ENCODE measurements at places on chromosomes 7 and 10.

DNA sequence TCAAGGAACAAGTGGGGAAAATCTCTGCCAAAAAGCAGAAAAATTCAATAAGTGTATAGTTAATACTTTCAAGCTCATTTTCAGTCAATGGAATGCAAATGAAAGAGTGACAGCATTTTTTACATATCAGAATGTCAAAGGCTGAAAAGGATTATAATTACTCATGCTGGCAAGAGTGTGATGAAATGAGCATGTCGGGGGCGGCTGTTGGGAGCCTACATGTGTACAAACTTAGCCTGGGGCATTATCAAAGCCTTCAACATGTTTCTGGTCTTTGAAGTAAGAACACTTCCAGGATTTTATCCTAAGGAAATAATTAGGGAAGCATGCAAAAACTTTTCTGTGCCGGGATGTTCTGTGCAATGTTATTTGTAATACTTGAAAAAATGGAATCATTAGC is 221.7 kb upstream of the LYZL1 start:
- no peaks in the 10 kb centered on the region for H3K4me1 ChIP-seq
- H3K27ac ChIP-seq = no peak overlapping the region
- no peak for DNase-seq
- H3K27me3 ChIP-seq = peaks cover 7% of the 10 kb centered on the region
- H3K36me3 ChIP-seq = no peaks in the 10 kb centered on the region

- no peak overlapping the region for H3K27ac ChIP-seq
- no peaks in the 10 kb centered on the region for H3K27me3 ChIP-seq
- H3K36me3 ChIP-seq = no peaks in the 10 kb centered on the region
- DNase-seq = no peak
- no peak overlapping the region for H3K4me3 ChIP-seq
- no peaks in the 10 kb centered on the region for H3K4me1 ChIP-seq
Measured at GRCh38 chr7:80748363-80749042, 110.1 kb downstream of the CD36 start.

GRCh38 chr7:1537535-1538412 is 7.3 kb downstream of the MAFK start:
- H3K36me3 ChIP-seq = peaks cover 66% of the 10 kb centered on the region
- no peak for DNase-seq
- H3K4me3 ChIP-seq = no peak overlapping the region
- peaks cover 25% of the 10 kb centered on the region for H3K4me1 ChIP-seq
- no peaks in the 10 kb centered on the region for H3K27me3 ChIP-seq

DNA sequence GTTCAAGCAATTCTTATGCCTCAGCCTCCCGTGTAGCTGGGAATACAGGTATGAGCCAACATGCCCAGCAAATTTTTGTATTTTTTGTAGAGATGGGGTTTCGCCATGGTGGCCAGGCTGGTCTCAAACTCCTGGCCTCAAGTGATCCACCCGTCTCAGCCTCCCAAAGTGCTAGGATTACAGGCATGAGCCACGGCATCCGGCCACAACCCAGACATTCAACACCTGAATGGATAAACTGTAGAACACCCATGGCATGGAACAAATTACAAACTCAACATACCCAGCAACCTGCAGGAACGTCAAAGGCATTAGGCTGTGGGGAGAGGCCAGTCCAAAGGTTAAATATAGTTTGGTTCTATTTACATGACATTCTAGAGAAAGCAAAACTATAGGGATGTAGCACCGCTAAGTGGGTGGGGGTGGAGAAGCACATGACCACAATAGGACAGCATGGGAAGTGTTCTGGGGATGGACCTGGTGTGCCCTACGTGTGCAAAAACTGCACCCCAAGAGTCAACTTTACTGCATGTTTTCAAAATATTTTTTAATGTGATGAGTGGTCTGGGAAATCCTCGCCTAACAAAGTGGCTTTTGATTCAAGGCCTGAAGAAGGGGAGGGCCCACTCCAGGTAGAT is 6.5 kb upstream of the PGAM2 start:
- no peak for DNase-seq
- no peak overlapping the region for H3K27ac ChIP-seq
- no peak overlapping the region for H3K4me3 ChIP-seq
- peaks cover 41% of the 10 kb centered on the region for H3K36me3 ChIP-seq
- H3K27me3 ChIP-seq = no peaks in the 10 kb centered on the region
- H3K4me1 ChIP-seq = peaks cover 26% of the 10 kb centered on the region

GRCh38 chr7:149228831-149229471 is 10.5 kb upstream of the ZNF212 start:
- no peak overlapping the region for H3K27ac ChIP-seq
- H3K36me3 ChIP-seq = no peaks in the 10 kb centered on the region
- no peak for DNase-seq
- peaks cover 10% of the 10 kb centered on the region for H3K27me3 ChIP-seq

GRCh38 chr7:12719141-12719919 is 31.9 kb downstream of the ARL4A start:
- H3K27ac ChIP-seq = no peak overlapping the region
- no peaks in the 10 kb centered on the region for H3K27me3 ChIP-seq
- H3K4me3 ChIP-seq = no peak overlapping the region
- no peaks in the 10 kb centered on the region for H3K36me3 ChIP-seq

GRCh38 chr10:122373721-122374120 is 787 bp upstream of the PLEKHA1 start:
- H3K4me1 ChIP-seq = peaks cover 20% of the 10 kb centered on the region
- H3K27me3 ChIP-seq = peaks cover 10% of the 10 kb centered on the region
- DNase-seq = no peak
- H3K36me3 ChIP-seq = no peaks in the 10 kb centered on the region

- H3K27ac ChIP-seq = no peak within 1 kb of the TSS
- H3K27me3 ChIP-seq = peaks cover 6% of the 10 kb centered on the region
- DNase-seq = no peak
- peaks cover 13% of the 10 kb centered on the region for H3K4me1 ChIP-seq
Measured at GRCh38 chr10:86756511-86757112, at the start of gene BMPR1A. BMPR1A (plus strand) TSS chr10:86756619; CDS start chr10:86876019, 119,400 bp downstream.

GRCh38 chr10:79052291-79053080 is 16.3 kb upstream of the ZMIZ1 start:
- no peak overlapping the region for H3K27ac ChIP-seq
- peaks cover 64% of the 10 kb centered on the region for H3K4me1 ChIP-seq
- no peak for DNase-seq
- H3K4me3 ChIP-seq = no peak overlapping the region

DNA sequence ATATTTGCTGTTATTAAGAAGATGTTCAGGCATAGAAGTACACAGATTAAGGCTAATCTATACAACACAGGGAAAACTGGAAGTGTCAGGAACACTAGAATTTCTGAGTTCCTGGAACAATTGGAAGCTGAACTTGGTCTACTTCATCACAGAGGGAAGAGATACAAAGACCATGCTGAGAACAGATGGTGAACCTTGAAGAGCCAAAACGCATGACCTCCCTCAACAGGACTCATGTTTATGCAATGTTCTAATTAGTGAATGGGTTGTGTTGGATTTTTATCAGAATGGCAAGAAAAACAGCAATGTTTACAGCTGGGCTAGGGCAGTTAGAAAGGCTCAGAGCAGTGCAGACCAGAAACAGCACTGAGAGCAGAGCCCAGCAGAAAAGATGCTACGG is 94.9 kb downstream of the SFMBT2 start:
- H3K36me3 ChIP-seq = no peaks in the 10 kb centered on the region
- no peak overlapping the region for H3K27ac ChIP-seq
- H3K27me3 ChIP-seq = no peaks in the 10 kb centered on the region

DNA sequence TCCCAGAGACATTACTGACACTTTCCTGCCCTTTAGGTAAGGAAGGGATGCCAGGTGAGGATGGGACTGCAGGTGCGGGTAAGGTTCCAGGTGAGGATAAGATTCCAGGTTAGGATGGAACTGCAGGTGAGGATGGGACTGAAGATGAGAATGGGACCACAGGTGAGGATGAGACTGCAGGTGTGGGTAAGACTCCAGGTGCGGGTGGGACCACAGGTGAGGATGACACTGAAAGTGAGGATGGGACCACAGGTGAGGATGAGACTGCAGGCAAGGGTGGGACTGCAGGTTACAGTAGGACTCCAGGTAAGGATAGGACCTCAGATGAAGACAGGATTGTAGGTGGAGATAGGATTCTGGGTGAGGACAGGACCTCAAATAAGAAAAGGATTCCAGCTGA is 322.3 kb downstream of the WDR37 start:
- H3K4me3 ChIP-seq = no peak overlapping the region
- peaks cover 28% of the 10 kb centered on the region for H3K27me3 ChIP-seq
- no peak overlapping the region for H3K27ac ChIP-seq
- no peaks in the 10 kb centered on the region for H3K36me3 ChIP-seq
- no peaks in the 10 kb centered on the region for H3K4me1 ChIP-seq
- no peak for DNase-seq

- no peak overlapping the region for H3K4me3 ChIP-seq
- no peaks in the 10 kb centered on the region for H3K36me3 ChIP-seq
- no peaks in the 10 kb centered on the region for H3K27me3 ChIP-seq
- no peaks in the 10 kb centered on the region for H3K4me1 ChIP-seq
- no peak for DNase-seq
Measured at GRCh38 chr7:136369225-136369624, 392.1 kb upstream of the MTPN start.

DNA sequence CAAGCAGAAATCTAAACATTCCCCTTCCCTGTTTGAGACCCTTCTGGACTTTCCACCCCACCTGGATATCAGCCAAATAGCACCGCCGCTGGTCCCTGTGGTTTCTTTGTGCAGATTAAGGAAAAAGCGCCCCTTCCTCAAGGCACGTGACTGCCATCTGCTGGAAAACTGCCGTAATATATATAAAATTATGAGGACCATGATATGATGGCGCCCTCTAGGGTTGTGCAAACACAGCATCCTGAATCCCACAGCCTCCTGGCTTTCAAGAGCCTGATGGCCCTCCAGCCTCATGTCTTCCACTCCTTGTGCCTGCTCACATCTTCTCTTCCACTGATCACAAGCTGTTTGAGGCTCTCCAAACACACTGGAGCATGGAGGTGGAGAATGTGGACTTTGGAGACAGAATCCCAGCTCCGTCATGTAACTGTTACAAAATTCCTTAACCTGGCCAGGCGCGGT is 121.3 kb downstream of the MYL10 start:
- H3K4me1 ChIP-seq = peaks cover 4% of the 10 kb centered on the region
- no peak overlapping the region for H3K27ac ChIP-seq
- no peaks in the 10 kb centered on the region for H3K36me3 ChIP-seq
- H3K27me3 ChIP-seq = no peaks in the 10 kb centered on the region
- DNase-seq = peak; percentile 4
- H3K4me3 ChIP-seq = no peak overlapping the region

GRCh38 chr10:97923476-97923875 is 73.8 kb downstream of the GOLGA7B start:
- DNase-seq = no peak
- peaks cover 6% of the 10 kb centered on the region for H3K27me3 ChIP-seq
- no peak overlapping the region for H3K4me3 ChIP-seq
- no peak overlapping the region for H3K27ac ChIP-seq

GRCh38 chr7:98086281-98086718 is 20.4 kb upstream of the LMTK2 start:
- DNase-seq = no peak
- no peak overlapping the region for H3K27ac ChIP-seq
- no peaks in the 10 kb centered on the region for H3K4me1 ChIP-seq
- H3K36me3 ChIP-seq = no peaks in the 10 kb centered on the region
- H3K27me3 ChIP-seq = no peaks in the 10 kb centered on the region

DNA sequence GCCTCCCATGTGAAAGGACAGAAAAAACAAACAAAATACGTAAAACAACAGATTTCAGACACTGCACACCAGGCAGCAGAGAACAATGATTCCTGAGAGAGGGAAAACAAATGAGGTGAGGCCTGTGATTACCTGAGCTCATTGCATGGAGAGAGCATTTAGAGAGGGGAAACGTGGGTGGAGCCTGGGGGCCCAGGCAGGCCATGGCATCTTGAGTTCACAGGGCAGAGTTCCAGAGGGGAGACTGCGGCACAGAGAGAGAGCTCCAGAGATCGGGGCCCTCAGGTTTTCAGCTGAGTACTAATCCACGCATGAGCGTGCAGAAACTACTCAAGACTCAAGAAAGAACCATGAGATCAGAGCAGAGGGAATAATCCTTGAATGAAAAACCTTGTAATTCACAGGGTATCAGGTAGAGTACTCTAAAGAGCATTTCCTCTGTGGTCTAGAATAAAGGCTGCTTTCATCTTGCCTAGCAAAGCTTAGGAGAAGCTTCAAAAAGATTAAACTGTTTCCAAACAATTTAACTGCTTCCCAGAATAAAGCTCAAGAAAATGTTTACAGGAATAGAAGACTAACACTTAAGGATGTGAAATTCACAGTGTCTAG is 46.6 kb upstream of the ARHGAP12 start:
- H3K4me1 ChIP-seq = peaks cover 11% of the 10 kb centered on the region
- DNase-seq = no peak
- no peak overlapping the region for H3K4me3 ChIP-seq
- no peaks in the 10 kb centered on the region for H3K36me3 ChIP-seq
- H3K27me3 ChIP-seq = no peaks in the 10 kb centered on the region
- no peak overlapping the region for H3K27ac ChIP-seq

DNA sequence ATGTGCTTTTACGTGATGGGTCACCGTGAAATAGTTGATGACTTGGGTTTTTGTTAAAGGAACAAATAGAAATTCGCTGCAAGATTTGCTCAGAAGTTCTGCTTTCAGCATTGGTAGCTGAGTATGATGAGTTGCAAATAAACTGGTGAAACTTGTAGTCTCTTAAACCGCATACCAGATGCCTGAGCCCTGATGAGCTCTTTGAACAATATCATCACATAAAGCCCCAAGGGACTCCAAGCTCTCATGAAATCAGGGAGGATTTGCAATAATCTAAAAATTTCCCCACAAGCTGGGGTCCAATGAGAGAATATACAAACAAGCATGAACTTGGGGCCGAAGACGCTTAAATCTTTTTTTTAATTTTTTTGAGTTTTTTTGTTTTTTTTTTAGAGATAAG is 312.4 kb downstream of the CALN1 start:
- H3K27me3 ChIP-seq = no peaks in the 10 kb centered on the region
- H3K4me3 ChIP-seq = no peak overlapping the region
- H3K4me1 ChIP-seq = no peaks in the 10 kb centered on the region
- no peak for DNase-seq
- H3K36me3 ChIP-seq = no peaks in the 10 kb centered on the region

DNA sequence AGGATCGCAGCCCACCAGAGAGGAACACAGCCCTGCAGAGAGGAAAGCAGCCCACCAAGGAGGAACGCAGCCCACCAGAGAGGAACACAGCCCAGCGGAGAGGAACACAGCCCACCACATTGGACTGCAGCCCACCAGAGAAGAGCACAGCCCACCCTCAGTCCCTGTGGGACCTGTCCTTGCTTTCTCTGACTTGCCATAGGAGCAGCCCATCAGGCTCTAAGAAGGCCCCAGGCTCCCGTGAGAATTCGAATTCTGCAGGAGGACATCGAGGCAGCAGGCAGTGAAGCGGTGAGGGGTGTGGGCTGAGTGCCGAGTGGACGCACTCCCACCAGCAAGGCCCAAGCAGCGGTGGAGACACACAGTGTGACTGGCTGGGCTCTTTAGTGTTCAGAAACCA is 59.1 kb downstream of the HTR5A start:
- no peaks in the 10 kb centered on the region for H3K27me3 ChIP-seq
- H3K4me1 ChIP-seq = no peaks in the 10 kb centered on the region
- no peak for DNase-seq
- H3K36me3 ChIP-seq = no peaks in the 10 kb centered on the region
- no peak overlapping the region for H3K4me3 ChIP-seq

DNA sequence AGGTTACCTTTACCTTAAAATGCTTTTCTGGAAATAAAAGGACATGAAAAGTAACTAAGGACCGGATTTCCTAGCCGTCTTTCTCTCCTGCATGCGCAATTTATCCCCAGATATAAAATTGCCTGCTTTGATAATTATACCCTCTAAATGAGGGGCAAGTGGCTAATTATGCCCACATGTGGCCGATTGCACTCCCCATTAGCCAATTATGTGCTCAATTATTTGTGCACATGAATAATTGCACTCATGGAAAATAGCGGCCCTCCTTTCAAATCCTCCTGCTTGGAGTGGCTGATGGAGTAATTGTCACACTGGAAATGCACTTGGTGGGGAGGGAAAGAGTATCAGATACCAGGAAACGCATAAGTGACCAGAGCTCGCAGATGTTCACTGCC is 66.4 kb upstream of the ATRNL1 start:
- H3K27me3 ChIP-seq = no peaks in the 10 kb centered on the region
- H3K36me3 ChIP-seq = no peaks in the 10 kb centered on the region
- DNase-seq = no peak
- H3K4me1 ChIP-seq = no peaks in the 10 kb centered on the region

Measured in CD4-positive, alpha-beta T cell (primary cell).